ENCODE measurements at places on chromosomes 2 and 18. TPM values are rescaled to one million over a fixed set of nuclear protein-coding genes. Genes with fewer than 3 reads are reported as not detected.

GULP1 gene
- 35.3 TPM for total RNA-seq

SNED1 gene
- 2.5 TPM for total RNA-seq

SCN3A gene
- total RNA-seq: 4.7 TPM

TMEM87B gene
- total RNA-seq: 15.4 TPM

DNA sequence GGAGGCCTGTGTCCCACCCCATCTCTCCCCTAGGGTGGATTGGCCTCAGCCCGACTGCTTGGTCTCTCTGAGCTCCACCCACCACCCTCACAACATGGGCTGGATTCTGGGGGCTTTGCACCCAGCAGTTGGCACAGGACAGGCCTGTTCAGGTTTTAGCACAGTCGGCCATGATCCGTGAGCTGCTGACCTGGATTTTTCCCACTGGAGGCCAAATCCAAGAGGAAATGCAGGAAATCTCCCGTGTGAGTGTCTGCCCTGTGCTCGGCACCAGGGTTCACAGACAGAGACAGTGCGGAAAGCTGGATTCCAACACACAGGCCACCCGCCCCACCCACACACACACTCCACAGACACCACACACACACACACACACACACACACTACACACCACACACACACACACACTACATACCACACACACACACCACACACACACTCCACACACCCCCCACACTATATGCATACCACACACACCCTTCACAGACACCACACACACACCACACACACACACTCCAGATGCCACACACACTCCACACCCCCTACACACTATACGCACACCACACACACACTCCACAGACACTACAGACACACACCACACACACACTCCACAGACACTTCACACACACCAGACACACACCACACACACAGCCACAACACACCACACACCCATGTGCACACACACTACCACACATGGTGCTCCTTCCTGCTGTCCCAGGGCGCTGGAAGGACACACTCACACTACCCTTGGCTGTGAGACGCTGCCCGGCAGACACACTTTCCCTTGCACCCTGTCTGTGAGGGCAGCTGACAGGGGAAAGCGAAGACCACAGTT is 14.1 kb downstream of the MBP start:
- no peak for DNase-seq

DNA sequence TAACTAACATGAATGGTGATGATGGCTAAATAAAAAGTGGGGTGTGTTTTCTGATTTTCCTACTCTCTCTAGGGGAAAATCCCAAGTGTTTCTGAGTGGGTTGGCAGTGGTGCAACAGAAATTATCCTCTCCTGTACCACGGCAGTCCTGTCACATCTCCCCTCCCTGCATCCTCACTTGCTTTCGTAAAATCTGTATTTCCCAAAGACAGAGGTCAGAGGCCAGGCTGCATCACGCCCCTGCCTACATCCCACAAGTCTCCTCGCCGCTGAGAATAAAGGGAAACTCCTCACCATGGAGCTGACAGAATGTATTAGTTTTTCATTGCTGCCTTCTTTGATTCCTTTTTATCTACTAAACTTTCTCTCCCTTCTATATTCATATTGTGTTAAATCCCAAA is 13.1 kb downstream of the FBLN7 start:
- DNase-seq: no peak

DNA sequence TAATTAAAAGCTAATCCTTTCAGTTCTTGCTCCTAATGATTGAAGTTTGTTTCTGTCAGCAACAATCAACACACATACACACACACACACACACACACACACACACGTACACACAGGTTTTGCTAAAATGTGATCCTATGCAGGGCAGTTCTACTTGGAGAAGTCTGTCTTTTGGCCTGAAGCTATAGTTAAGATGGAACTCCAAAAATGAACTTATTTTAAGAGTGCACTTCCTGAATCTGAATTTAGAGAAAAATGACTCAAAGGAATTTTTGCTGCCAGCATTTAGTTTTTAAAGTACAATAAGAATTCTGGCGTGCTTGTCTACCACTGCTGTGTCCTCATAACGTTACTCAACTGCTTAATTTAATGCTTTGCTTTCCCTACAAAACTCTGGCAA is 6.6 kb downstream of the GALNT5 start:
- no peak for DNase-seq

DNA sequence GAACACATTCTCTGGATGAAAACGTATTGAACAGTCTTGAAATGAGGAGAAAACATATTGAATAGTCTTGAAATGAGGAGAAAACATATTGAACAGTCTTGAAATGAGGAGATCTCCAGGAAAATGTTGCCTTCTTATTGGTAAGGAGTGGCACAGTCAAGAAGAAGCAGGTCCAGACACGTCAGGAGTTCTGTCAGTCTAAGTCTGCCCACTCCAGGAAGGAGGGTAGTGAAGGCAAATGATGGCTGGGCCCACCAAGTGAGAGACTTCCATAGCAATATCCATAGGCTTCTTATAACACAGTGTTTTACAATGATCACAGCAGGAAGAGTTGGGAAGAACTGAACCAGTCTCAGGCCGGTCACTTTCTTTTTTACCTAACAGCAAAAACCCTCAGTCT is 316.2 kb downstream of the ETAA1 start:
- DNase-seq: no peak

DNA sequence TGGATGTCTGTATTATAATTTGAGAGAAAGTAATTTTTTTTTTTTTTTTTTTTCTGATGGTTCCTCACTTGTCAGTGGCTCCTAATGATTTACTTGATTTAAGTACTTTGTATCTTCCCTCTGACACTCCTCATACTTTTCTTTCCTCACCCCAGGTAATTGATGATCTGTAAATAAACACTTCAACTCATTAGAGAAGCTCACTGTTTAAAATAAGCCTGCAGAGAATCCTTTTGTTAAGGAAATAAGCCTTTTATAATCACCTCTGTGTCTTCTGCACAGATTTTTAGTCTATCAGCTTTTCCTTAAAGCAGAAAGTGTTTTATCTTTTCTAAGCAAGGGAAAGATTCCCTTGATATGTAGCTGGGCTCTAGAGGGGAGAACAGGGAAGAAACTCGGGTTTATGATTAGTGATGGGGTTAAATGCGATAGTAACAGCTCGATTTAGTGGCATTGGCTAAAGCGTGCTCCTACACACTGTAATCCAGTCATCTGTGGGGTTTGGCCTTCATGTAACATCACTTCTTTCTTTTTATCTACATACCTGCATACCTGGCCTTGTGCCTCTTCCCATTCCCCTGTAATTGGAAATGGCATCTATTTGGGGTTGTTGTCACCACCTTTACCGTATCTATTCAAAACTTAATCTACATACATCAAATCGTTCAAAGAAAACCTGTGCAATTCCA is 60.1 kb upstream of the LRRTM1 start:
- DNase-seq: no peak

- no peak for DNase-seq
These were observed 34.4 kb upstream of the KLF7 start for GRCh38 chr2:207200136-207200535.
